ENCODE measurements at places on chromosomes 11 and 22.

DNA sequence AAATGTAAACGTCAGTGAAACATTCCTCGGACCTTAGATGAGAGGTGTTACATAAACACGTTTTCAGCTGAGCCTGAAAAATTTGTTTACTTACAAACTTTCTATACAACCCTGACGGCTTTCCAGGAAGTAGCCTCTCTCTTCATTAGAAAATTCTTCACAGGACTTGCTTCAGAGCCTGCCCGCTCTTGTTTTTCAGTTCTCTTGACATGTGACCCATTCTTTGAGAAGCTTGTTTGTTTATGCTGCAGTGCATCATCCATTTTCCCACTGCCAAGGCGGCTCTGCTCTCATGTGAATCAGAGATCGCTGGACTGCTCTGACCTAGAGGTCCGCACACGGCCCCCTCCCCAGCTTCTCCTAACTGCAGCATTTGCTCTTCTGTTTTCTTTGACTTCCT, 47.9 kb upstream of the ARHGAP42 start:
- no peak for DNase-seq

- no peak for DNase-seq
These were observed 7.2 kb upstream of the OAF start for GRCh38 chr11:120203626-120204025.

DNA sequence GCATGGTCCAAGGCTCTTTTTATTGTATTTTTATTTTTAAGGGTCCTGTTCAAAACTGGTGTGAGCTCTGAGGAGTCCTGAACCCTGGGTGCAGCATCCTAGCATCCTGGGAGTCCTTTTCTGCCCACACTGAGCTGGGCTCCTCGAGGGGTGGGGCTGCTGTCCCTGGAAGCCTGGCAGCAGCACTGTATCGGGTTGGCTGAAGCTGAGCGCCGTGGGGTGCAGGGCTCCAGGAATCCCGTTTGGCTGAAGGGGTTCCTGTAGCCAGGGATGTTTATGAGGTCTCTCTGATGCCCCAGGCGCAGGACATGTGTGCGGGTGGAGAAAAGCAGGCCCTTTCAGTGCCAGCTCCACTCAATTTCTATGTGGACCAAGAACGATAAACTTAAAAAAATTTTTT, 95.4 kb downstream of the MPPED1 start:
- DNase-seq, result no peak

DNA sequence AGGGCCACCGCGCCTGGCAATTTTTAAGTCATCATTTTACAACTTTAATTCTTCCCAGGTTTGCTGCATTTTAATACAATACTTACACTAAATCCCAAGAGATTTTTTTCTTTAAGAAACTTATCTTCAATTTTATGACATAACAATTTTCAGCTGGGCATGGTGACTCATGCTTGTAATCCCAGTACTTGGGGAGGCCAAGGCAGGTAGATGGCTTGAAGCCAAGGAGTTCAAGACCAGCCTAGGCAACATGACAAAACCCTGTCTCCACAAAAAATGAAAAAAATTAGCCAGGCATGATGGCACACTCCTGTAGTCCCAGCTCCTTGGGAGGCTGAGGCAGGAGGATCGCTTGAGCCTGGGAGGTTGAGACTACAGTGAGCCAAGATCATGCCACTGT, 38.8 kb downstream of the CLDN25 start:
- DNase-seq, result no peak

DNA sequence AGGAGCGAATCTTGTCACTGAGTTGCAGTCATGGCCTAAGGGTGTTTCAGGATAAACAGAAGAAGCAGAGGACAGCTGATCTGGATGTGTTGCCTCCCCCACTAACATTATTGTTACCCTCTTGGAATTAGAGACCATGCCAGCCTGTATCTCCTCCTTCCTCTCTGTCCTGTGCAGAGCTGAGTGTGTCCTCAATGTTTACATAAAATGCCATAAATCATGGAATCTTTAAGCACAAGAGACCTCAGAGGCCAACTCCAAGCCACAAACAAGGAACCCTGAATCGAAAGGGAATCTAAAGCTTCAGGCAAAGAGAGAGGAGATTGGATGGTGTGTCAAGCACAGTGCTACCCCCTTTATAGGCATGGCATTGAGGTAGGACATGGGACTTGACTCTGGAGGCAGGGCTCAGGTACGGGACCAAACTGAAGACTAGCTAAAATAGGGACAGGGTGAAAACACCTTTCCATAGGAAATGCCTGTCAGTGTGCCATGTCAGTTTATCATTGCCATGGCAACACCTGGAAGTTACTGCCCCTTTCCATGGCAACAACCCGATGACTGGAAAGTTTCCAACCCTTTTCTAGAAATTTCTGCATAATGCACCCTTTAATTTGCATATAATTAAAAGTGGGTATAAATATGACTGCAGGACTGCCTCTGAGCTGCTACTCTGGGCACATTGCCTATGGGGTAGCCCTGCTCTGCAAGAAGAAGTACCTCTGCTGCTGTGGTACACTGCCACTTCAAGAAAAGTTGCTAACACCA, 489.7 kb downstream of the MIAT start:
- DNase-seq, result no peak

DNA sequence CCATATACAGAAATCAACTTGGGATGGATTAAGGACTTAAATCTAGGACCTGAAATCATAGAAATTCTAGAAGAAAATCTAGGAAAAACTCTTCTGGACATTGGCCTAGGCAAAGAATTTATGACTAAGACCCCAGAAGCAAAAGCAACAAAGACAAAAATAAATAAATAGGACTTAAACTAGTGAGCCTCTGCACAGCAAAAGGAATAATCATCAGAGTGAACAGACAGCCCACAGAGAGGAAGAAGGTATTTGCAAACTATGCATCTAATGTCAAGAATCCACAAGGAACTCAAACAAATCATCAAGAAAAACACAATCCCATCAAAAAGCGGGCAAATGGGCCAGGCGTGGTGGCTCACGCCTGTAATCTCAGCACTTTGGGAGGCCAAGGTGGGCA, 32.4 kb downstream of the TTC28 start:
- no peak for DNase-seq

DNA sequence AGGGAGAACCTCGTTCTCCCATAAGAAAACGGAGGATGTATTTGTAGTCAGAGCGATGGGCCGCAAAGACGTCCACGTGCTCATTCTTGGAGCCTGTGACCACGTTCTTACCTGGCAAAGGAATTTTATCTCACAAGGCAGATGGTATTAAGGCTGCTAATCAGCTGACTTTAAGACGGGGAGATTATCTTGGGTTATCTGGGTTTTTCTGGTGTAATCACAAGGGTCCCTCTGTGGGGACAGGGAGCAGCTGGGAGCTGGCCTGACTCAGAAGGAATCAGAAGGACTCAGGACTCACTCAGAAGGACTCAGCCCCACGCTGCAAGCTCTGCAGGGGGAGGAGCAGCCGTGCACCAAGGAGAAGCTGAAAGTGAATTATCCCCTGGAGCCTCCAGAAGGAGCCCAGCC, 7.5 kb upstream of the SIGIRR start:
- no peak for DNase-seq

GRCh38 chr22:37453696-37454095, 26.4 kb upstream of the ELFN2 start:
- no peak for DNase-seq

GRCh38 chr11:106879029-106879428, 139.2 kb downstream of the GUCY1A2 start:
- no peak for DNase-seq

DNA sequence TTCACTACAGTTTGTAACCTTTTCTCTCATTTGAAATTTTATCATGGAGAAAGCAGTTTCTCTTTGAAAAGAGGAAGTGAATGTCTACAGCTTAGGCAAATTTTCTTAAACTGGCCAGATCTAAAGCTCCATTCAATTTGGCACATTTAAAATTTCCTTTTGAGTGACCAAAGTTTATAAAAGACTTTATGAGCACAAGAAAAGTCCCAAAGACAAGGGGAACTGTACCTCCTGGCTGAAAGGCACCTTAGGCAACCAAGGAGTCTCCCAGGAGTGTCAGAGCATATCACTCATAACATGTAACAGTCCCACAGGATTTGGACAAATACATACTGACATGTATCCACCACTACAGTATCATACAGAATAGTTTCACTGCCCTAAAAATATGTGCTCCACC, 41.3 kb downstream of the NARS2 start:
- peak; percentile 38 for DNase-seq

GRCh38 chr11:13386567-13386966, 76.5 kb downstream of the BTBD10 start:
- no peak for DNase-seq

DNA sequence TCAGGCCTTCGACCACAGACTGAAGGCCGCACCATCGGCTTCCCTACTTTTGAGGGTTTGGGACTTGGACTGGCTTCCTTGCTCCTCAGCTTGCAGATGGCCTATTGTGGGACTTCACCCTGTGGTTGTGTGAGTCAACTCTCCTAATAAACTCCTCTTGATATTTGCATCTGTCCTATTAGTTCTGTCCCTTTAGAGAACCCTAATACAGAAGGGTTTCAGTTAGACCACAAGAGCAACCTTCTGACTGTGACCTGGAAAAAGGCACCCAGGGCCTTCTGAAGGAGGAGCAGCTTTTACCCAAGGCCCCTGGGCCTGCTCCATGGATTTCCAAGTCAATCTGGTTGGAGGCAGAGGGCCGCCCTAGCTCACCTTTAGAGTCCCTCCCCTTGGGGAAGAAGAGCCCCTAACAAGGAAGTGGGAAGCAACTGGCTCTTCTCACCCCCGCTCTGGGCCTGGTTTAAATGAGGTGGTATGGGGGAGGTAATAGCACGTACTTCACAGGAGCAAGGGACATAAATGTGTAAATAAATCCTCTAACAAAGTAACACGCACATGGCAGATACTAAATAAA, 11.2 kb upstream of the CHST1 start:
- DNase-seq, result no peak

- DNase-seq, result no peak
These were observed 25.1 kb downstream of the GLB1L2 start for GRCh38 chr11:134356656-134357544.

DNA sequence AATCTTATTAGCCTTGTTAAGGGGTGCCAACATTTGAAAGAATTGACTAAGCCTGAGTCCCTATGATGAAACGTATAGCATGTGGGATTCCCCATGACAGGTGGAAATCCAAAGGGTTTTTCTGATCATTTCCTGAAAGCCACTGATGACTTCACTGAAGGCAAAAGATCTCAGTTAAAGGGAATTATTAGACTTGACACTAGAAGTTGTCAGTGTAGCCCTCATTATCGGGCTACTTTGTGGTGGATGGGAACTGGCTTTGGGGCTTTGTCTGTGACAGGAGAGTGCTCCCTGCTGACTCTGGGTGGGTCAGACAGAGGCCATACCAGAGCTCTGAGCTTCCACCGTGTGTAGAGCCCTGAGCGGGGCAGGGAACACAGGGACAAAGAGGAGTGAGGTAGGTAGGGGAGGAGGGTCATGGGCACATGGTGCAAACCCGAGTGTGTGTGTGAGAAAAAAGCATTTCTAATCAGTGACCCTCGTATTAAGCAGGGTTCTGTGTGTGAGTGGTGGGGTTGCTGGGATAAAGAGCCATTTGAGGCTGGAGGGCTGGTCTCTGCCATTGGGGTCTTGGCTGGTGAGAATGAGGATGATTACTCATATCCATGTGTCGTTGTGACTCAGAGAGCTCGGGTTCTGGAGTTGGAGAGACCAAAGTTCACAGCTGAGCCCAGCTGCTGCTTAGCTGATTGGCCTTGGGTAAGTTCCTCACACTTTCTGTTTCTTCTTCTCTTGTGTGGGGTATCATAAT, 101.1 kb downstream of the GRIK4 start:
- DNase-seq, result no peak

GRCh38 chr11:65053827-65054508, 4.4 kb downstream of the NAALADL1 start:
- peak; percentile 24 for DNase-seq

DNA sequence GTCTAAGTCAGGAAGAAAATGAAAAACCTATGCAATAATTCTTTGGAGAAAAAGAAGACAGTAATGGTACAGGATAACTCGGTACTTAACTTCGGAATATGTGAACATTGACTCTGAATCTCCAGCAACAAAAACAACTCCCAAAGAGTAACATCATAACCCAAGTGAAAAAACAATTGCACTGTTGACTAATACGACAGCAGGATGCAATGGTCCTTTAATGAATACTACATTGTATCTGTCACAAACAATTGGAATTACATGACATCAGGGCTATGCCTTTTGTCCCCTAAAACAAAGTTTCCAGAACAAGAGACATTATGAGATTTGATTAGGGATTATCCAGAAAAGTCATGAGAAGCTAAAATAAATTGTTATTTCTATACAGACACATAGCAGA, 1065.9 kb downstream of the LRRC4C start:
- DNase-seq, result no peak

- DNase-seq, result peak; percentile 36
These were observed 1.6 kb upstream of the OMP start for GRCh38 chr11:77101043-77101537.

DNA sequence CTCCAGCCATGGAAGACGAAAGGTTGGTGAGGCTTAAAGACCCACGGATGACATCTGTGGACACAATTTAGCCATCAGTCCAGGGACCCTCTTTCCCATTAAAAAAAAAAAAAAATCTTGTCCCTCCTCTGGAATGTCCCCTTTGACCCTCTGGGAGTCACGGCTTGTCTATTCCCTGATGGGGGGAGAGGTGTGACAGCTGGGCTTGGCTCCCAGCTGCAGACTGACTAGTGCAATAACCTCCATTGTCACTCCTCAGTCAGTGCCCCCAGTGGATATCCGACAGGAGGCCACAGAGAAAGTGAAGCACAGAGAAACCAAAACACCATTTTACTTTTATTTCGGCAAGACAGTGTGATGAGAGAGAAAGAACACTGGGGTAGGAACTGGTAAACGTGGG, 2.7 kb upstream of the VSIG2 start:
- DNase-seq, result no peak

- DNase-seq, result no peak
These were observed 722.5 kb upstream of the API5 start for GRCh38 chr11:42589286-42589685.

DNA sequence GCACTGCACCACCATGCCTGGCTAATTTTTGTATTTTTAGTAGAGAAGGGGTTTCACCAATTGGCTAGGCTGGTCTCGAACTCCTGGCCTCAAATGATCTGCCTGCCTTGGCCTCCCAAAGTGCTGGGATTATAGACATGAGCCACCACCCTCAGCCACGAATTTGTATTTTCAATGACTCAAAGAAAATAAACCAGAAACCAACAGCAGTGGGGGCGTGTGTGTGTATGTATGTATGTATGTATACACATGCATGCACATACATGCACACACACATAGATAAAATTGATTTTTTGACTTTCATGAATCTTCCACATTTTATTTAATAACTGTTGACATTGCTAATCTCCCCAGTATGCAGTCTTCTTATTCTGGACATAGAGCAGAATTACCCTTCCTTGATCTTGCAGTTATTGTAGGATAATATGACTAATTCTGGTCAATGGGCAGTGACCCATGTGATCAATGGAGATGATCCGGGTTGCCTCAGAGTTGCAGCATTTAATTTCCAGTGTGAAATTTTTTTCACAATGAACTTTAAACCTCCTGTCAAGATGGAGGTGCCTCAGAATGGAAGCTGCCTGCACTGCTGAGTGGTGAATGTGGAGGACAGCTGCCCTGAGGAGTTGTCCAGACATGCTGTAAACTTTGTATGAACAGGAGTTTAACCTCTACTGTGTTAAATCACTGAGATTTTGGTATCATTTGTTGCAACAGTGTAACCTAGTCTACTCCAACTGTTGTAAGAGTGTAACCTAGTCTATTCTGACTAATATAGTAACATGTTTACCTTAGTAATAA, 12.8 kb upstream of the PTPN5 start:
- no peak for DNase-seq
